ENCODE measurements at places on chromosomes 4 and X.

DNA sequence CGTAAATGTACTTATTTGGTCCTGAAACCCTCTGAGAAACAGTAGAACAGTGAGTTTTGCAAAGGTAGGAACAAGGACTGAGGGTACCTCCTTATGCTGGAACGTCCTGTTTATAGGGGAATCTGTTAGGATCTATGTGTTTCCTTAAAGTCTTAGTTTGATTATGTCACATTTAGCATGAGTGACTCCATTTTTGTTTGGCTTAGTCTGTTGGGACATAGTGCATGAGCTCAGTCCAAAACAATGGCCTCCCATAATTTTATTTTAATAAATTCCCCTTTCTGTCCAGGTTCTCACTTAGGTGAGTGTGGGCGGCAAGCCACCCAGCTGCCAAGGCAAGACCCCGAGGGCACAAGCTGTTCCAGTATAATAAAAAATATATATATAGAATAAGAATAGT lies 27.7 kb downstream of the HTT-AS start:
- no peak for DNase-seq

DNA sequence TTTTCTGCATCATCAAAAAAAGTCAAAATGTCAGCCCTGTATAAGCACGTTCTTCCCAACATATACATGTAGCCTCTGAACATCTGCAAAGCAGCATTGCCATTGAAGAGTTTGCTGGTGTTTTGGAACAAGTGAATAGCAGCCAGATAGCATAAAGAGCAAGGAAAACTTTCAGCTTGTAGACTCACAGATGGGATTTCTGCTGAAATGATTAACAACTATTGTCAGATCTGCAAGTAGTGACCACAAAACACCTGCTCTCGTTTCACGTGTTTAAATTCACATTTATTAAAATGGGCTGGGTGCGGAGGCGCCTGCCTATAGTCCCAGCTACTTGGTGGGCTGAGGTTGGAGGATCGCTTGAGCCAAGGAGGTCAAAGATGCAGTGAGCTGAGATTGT lies 123.7 kb downstream of the SPRY1 start:
- DNase-seq = no peak

- no peak for DNase-seq
These were observed at the start of gene FGF5 for GRCh38 chr4:80266253-80266901. FGF5 (plus strand) TSS chr4:80266664; CDS start chr4:80266825, 161 bp downstream.

DNA sequence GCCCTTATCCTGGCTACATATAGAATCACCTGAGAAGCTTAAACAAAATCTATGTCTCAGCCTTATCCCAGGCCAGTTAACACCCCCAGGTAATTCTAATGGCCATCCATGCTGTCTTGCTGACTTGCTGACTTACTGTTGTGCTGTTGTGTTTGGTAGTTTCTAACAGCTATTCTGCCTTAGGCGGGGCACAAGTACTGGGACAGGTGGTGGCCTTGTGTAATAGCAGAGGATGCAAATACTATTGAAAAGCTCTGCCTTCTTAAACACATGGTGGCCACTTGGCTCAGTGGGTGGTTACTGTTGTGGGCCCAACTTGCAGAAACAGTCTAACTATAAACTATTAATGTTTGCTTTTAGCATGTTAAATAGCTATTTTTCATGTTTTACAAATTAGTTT lies 56.2 kb downstream of the CDS1 start:
- no peak for DNase-seq

DNA sequence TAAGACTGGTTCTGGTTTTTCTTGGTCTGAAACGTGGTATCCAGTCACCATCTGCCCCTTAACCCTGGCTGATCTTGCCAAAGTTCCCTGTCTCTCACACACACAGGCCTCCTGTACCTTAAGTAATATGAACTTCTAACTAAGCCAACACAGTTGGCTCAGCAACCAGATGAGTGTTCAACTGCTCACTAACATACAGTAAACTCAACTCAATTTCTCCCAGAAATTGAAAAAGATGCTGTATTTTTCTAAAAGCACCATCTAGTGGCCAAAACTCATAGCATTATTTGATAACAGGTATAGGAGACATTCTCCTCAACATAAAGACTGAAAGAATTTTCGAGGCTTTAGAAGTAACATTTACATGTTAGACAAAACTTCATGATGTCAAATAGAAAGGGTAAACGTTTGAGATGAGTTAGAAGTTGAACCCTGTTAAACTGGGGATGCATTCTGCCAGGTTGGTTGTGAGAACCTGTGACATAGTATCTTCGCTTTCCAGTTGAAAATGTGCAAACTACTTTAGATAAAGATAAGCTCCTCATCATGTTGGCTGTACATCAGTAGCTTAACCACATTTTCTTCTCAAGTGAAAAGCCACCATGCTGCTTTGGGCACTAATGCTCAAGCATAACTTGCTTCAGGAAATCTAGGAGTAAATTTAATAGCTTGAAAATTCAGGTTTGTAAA lies 31.2 kb downstream of the CCNI start:
- no peak for DNase-seq

DNA sequence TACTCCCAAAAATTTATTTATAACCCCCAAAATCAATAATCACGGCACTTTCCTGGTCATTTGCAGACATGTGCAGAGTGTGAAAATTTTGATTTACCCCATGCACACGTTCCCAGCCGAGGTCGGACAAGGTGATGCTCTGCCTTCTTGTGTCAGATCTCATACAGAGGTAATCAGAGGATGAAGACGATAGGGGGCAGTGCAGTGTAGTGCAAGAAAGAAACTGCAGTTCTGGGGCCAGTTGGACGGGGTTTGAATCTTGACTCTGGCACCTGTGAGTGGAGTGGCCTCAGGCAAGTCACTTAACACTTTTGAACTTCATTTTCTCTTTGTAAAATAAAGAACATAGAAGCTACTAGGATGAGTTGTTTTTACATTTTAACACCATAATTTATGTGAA lies 88.4 kb downstream of the FRMPD3 start:
- DNase-seq = peak; percentile 2

- no peak for DNase-seq
These were observed 115.4 kb downstream of the PTTG2 start for GRCh38 chr4:38075370-38076152.

- DNase-seq = no peak
These were observed 26.7 kb upstream of the ING2 start for GRCh38 chr4:183478123-183478522.

DNA sequence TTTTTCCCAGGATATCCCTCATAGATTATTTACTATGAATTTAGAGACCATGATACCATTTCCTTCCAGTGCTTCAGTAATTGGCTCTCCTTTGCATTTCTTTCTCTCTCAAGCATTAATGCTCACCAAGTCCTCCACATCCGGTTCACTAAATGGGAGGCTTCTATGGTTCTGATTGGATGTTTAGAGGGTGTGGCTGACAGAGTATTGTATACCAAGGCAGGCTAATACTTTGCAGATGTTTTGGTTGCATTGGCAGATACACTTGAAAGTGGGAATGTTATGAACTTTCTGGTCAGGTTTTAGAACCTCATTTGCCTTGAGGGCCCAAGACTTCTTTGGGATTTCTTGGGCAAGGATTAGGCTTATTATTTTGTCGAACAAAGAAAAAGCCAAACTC lies 24.2 kb downstream of the CBLL2 start:
- no peak for DNase-seq

DNA sequence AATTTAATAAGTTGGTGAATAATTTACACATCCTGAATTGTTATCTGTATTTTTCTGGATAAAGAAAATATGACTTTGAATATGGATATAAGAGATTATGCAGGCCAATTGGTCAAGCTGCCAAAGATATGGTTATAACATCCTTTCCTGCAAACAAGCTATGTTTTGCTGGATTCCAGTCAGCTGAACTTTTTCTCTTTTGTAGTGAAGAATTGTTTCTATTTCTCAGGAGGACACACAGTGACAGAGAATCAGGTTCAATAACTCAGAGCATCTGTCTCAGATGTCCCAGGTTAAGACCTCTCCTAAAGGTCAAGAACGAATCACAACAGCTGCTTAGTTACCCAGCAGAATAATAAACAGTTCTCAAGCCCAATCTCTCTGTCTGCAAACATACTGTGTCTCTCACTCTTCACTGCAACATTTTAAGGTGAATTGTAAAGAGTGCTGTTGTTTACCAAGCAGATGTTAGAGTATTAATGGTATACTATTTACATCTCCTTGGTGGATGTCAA lies 189.5 kb upstream of the ANKRD50 start:
- DNase-seq = no peak

DNA sequence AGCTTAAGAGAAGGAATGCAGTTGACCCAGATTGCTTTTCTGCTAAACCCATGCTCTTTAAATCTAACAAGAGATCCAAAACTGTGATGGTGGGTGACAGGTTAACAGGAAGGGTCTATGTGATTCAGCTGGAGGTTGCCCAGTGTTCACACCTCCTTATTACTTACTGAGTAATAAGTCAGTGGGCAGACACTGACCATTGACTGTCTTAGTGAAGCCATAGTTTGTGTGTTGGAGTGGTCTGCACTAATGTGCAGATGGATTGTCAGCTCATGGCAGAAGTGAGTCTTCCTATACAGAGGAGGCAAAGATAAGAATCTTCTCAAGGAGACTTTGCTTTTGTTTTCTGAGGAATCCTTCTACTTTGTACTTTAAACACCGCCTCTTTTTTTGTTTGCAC lies 15.2 kb upstream of the RUFY3 start:
- no peak for DNase-seq

GRCh38 chr4:183599690-183600089 lies 59.3 kb downstream of the RWDD4 start:
- no peak for DNase-seq

DNA sequence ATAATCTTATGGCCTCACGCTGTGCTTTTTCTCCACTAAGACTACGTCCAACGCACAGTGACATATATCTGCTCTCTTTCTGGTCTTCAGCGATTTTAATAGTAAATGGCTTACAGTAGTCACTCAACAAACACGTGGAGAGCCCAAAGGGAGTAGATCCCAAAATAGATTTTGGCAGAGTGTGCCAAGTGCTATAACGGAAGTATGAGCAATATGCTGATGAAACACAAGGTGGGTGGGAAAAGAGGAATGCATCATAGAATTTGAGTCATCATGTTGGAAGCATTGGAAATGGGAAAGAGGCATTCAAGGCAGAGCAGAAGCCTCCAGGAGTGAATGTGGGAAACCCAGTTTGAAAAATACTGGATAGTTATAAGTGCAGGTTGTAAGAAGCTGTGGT lies 129.1 kb upstream of the LDB2 start:
- DNase-seq = no peak

DNA sequence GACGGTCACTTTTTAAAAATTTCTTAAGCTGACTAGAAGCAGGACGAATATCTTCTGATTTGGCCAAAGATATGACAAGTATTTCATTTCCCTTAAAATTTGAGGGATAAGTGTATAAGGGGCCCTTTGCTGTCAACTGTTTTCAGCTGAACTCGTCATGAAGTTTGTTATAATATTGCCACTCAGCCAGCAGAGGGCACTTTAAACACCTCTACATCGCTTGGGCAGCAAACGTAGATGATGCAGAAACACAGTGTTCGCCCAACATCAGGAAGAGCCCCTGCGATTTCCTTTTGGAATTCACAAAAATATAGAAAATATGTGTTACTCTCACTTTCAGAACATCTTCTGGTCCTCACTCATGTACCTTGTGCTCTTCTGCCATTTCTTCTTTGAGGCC lies 435.7 kb upstream of the FMR1 start:
- no peak for DNase-seq

DNA sequence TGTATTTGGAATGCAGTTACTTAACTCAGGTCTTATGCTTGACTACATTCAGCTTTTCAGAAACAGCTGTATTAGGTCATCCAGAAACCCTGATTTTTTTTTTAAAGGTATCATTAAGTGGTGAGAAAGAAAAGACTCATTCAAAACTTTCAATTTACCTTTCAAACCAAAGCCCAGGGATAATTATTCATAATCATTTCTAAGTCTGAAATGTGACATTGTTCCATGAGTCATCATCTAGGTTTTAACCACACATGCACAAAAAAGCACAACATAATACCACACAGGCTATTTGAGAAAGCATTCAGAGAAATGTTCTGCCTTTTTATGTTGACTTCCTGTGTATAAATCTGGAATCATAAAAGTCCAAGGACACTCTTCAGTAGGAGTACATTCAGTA lies 288.2 kb downstream of the IL1RAPL2 start:
- no peak for DNase-seq

DNA sequence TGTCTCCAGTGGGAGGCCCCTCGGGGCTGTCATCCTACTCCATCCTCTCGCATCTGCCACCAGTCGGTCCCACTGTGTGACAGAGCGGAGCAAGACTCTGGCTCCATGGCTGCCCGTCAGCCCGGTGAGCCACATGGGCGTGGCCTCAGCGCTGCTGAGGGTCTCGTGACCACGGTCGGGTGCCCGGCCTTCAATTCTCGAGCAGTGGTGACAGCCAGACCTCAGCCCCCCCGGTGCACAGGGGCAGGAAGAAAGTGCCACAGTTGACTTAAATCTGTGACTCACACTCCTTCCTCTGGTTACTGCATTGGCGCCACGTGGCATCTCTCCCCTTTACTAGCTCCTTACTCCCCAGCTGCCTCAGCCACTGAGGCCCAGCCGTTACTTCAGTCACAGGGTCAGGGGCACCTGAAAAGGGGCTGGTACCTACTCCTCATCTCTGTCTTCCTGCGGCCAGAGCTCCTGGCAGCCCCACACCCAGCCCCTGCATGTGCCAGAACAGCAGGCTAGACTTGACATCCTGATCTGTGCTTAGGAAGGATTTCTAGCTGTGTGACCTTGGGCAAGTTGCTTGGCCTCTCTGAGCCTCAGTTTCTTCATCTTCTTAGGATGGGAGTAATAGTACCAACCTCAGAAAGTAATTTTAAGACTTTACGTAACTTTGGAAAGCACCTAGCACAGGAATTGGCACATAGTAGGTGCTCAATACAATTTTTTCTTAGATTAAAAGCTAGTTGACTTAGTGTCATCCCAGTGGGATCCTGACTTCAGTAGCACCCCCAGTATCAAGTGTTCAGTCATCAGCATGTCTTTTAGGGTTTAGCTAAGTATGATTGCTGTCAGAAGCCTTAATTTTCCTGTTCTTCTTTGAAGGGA lies 66.1 kb downstream of the TNIP2 start:
- DNase-seq = no peak

GRCh38 chrX:79369871-79370270 lies 2.7 kb upstream of the ITM2A start:
- DNase-seq = no peak

GRCh38 chr4:123597586-123597985 lies 201.0 kb downstream of the SPRY1 start:
- no peak for DNase-seq

DNA sequence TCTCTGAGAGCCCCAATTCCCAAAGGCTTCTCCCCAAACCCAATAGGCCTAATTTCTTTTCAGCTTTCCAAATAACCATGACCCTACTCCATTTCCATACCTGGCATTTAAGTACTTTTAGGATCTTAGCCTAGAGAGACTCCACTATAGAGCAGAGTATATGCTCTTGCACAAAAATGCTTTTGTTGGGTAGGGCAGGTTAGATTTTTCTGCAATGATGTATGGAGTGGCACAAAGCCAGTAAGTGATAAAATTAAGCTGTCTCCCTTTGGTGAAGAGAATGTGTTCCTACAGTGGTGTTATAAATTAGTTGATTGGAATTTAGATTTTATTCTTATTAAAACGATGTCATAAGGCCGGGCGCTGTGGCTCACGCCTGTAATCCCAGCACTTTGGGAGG lies 124.9 kb downstream of the INPP4B start:
- DNase-seq = no peak

All from stimulated activated CD4-positive, alpha-beta T cell treated with anti-CD3 and anti-CD28 coated beads, Interleukin-12 subunit alpha, Interleukin-12 subunit beta, amount 100 ng/mL, for 48 hours (primary cell).